AG04449 (cell line): ENCODE measurements at places on chromosomes 6 and 20.

DNA sequence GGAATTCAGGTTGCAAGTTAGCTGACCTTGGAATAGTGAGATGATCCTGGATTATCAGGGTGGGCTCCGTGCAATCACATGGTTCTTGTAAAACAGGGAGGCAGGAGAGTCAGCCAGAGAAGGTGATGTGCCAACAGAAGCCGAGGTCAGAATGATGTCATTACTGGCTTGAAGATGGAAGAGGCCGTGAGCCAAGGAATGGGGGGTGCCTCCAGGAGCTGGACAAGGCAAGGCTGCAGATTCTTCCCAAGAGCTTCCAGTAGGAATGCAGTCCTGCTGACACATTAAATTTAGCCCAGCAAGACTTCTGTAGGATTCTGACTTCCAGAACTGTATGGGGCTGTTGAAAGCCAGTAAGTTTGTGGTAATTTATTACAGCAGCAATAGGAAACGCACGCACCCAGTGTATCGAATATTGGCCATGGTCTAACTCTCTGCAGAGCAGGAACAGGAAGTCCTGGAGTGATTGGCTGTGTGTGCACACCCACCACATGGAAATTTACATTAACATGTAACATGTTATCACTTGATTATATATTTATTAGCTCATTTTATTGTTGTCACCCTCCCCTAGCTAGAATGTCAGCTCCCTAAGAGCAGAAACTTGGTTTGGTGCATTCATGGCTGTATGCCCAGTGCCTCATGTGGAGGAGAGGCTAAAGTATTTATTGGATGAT is 19.1 kb downstream of the SLC24A3 start:
- no peak for DNase-seq

DNA sequence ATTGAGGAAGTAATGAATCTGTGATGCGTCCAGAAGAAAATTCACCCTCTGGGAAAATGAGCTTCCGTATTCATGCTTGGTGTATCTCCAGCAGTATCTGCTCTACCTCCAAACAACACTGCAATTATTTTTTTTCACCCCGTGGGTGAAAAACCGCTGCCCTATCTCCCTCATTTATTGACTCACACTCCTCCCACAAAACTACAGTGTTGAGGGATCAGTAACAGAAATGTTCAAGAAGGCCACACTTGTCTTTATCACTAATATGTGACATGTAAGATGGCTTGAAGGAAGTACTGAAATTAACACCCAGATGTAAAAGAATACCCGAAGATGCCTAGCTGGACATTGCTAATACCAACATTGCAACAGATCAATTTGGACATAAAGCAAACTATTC is 4.9 kb upstream of the TBX18 start:
- no peak for DNase-seq

- no peak for DNase-seq
Measured at GRCh38 chr6:132380358-132381029, 20.8 kb downstream of the MOXD1 start.

DNA sequence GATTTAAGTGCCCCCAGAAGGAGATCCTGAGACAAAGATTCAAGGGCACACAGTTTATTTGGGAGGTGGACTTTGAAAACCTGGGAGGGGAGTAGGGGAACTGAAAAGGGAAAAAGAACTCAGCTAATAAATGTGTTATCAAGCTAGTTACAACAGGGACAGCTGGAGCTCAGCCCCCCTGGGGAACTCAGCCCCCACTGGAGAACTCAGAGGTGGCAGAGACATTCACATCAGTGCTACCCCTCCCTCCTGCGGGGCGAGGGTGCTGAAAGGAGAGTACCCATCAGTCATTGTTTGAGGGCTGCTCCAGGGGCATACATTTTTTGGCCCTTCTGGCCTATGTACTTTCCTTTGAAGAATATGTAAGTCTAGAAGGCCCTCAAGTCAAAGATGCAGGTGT is 101.4 kb downstream of the LRFN2 start:
- no peak for DNase-seq

- peak; percentile 91 for DNase-seq
Measured at GRCh38 chr6:146914489-146915483, 289.4 kb upstream of the STXBP5 start.

- no peak for DNase-seq
Measured at GRCh38 chr6:32081168-32081990, 27.8 kb downstream of the TNXB start.

DNA sequence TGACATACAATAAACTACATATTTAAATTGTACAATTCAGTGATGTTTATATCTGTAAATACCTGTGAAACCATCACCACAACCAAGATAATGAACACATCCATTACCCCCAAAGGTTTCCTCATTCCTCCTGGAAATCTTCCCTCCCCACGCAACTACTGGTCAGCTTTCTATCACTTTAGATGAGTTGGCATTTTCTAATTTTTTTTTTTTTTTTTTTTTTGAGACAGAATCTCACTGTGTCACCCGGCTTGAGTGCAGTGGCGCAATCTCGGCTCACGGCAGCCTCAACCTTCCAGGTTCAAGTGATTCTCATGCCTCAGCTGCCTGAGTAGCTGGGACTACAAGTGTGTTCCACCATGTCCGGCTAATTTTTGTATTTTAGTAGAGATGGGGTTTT is 31.7 kb upstream of the ECI2 start:
- no peak for DNase-seq

DNA sequence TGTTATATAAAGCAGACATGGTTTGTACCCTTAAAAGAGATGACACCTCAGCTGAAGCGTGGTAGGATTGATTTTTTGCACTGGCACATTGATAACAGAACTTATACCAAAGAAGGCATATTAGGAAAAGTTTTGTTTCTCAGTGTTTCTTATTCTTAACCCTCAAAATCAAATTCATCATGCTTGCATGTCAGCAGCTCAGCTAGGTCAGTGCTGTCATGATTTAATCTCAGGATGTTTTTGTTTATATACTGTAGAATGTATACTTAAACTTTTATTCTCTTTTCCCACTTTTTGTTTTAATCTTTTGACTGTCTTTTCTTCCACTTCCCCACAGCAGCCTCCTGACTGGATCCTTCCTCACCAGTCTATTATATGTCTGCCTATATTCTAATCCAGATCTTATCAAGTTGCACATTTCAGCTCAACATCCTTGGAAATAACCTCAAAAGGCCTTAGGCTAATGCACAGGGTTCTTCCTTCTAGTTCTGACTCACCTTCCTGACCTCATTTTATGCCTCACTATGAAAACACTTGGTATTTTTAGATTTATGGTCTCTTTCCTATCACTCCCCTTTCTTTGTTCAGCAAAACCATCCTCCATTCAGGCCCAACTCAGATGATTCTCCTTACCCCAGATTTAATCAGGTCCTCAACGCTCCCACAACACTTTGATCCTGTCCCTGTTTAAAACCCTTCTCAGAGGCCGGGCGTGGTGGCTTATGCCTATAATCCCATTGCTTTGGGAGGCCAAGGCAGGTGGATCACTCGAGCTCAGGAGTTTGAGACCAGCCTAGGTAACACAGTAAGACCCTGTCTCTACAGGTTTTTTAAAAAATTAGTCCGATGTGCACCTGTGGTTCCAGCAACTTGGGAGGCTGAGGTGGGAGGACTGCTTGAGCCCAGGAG is 7.2 kb downstream of the HEBP2 start:
- DNase-seq = no peak

- DNase-seq = no peak
Measured at GRCh38 chr6:168927026-168927425, 326.6 kb downstream of the THBS2 start.

DNA sequence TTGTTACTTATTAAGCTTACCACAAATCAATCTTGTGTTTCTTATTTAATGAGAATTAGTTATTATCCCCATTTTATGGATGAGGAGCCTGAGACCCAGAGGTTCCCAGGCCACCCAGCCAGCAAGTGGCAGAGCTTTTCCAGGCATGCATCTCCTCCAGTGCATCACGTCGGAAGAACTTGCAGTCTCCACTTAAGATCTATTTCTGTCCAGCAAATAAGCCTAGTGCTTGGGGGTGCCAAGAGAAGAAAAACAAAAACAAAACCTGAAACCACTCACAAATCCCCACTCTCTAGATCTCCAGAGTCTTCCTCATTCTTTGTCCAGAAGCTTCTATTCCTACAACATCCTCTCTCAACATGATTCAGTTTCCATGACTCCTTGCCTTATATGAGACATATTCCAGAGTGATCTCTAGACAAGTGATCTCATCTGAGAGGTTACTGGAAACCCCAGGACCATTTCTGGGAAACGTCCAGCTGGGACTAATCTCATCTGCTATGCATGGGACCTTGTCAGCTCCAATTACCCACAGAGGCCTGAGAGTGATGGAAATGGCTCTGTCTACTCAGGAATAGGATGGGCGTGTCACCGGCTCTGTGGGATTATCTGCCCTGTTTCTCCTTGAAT is 4.1 kb downstream of the GUCA1B start:
- DNase-seq = peak; percentile 51

DNA sequence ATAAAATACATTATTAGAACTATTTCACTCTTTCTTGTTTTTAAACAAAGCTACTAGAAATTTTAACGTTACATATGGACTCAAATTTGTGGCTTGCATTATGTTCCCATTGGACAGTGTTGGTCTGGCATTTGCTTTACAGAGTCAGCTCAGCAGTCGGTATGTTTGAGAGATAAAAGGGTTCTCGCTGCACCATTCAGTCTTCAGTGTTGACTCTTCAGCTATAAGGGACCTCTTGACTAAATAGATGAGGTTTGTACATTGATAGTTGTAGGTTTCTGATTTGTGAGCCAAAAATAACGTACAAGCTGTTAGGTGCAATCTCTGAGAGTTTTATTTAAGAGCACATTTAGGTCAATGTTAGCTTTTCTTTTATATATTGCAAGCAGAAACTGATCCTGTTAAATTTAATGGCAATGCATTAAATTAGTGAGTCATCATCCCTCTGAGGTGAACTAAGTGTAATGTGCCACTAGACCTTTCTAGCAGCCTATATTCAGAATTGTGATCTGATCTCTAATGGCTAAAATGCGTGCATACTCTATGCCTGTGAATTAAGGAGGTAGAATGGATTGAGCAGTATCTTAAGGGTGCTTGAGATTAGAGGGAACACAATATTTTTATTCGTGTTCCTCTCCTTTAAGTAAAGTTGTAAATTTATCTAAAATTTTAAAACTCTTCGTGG is 485.6 kb upstream of the SYNCRIP start:
- DNase-seq = no peak

- DNase-seq = no peak
Measured at GRCh38 chr6:32176476-32177182, 745 bp upstream of the AGPAT1 start.

DNA sequence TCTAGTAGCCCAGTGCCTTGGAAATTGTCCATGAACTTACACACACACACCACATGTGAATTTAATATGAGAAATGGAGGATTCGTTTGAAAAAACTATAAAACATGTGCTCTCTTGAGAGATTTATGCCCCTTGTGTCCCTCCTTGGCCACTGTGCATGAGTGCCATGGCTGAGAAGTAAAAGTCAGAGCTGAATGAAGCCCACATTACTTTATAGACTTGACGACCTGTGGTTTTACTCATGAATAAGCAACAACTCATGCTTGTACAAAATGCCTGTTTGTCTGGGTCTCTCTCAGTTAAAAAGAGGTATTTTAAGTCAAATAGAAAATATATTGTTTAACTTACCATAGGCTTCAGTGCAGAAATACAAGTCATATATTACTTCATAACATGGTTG is 102.7 kb downstream of the KCNQ5 start:
- no peak for DNase-seq

GRCh38 chr20:42938441-42939205 is 251.1 kb downstream of the PTPRT start:
- DNase-seq = no peak

DNA sequence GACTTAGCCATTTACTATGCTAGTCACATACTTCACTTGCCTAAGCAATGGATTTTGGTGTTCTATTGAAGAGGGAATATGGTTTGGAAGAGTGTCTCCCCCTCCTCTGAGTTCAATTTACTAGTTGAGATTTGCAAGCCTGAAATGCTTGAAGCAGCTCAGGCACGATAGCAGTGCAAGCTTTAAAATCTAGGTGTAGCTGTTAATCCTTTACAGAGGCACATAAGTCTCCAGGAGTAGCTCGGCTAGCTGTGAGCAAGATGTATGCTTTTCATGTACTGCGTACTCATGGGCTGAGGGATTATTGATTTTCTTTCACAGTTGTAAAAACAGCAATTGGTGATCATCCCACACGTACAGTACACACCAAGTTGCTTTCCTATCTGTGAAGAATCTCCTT is 726 bp downstream of the FLRT3 start:
- no peak for DNase-seq

- DNase-seq = no peak
Measured at GRCh38 chr20:2699775-2700413, 7.3 kb downstream of the EBF4 start.

DNA sequence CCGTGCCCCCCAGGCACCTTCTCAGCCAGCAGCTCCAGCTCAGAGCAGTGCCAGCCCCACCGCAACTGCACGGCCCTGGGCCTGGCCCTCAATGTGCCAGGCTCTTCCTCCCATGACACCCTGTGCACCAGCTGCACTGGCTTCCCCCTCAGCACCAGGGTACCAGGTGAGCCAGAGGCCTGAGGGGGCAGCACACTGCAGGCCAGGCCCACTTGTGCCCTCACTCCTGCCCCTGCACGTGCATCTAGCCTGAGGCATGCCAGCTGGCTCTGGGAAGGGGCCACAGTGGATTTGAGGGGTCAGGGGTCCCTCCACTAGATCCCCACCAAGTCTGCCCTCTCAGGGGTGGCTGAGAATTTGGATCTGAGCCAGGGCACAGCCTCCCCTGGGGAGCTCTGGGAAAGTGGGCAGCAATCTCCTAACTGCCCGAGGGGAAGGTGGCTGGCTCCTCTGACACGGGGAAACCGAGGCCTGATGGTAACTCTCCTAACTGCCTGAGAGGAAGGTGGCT is 960 bp downstream of the TNFRSF6B start:
- no peak for DNase-seq

DNA sequence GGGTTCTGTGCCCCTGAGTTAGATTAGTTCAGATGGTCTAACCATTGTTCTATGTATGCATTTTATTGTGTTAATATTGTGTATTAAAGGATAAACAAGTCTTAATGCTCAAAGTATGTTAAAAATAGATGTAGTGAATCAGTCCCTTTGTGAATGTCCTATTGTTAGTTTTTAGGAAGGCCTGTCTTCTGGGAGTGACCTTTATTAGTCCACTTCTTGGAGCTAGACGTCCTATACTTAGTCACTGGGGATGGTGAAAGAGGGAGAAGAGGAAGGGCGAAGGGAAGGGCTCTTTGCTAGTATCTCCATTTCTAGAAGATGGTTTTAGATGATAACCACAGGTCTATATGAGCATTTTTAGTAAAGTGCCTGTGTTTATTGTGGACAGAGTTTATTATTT is 12.3 kb upstream of the HMGN4 start:
- DNase-seq = no peak

GRCh38 chr20:59785986-59786795 is 147.2 kb downstream of the SYCP2 start:
- DNase-seq = no peak

GRCh38 chr6:136757150-136757549 is 35.1 kb downstream of the MAP3K5 start:
- no peak for DNase-seq

- no peak for DNase-seq
Measured at GRCh38 chr6:45781890-45782289, 233.8 kb downstream of the CLIC5 start.

DNA sequence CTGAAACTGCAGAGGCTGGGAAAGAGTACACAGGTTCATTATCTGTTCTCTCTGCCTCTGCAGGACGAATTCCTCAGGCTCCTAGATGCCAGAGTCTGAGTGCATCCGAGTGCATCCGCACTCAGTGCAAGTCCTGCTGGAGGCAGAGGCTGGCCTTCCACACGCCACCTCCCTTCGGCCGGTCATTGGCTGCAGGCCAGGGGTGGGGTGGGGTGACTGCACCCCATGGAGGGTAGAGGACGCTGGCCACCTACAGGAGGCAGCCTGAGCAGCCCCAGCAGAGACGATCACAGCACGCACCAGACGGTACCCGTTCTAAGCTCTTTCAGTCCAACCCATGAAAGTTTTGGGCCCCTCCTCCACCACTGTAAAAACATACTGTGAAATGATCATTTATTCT is 11.7 kb downstream of the SFT2D1 start:
- DNase-seq = no peak
